Jurkat, Clone E6-1 (cell line): ENCODE measurements at places on chromosomes 7 and 10.

- DNase-seq: no peak
Observed at GRCh38 chr10:74842301-74842954, 16.0 kb downstream of the KAT6B start.

DNA sequence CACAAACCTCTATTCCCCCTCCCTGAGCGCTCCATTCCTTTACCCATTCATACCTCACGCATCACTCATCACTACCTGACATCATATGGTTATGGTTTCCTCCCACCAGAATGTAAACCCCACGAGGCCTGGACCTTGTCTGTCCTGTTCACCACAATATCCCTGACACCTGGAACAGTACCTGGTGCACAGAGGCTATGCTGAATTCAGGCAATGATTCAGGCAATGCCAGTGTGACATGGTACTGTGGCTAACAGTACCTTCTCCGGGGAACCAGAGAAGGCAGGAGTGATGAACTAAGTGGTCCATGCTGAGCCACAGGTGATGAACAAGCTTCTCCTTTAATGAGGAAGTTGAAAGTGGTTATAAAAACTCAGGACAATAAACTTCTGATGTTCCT lies 202.5 kb upstream of the PLXNA4 start:
- DNase-seq: no peak

DNA sequence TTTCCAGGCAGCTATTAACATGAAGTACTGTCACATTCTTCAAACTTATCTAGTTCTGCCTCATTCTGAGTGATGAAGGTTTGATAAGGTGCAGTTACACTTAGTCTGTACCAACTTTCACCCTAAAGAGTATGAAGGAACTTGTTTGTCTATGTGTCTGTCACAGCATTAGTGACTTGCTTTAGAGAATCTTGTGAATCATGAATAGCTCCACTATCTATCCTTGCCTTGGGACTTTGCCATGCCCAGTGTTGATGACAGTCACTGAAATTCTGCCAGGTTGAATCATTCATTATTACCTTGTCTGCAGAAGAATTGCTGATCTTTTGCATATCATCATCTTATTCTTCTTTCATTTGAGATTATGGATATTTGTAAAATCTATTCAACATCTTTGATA lies 50.9 kb upstream of the A1CF start:
- no peak for DNase-seq

GRCh38 chr7:111980725-111981124 lies 225.5 kb downstream of the DOCK4 start:
- DNase-seq: no peak

GRCh38 chr7:151315038-151315655 lies 26.5 kb upstream of the NUB1 start:
- peak; percentile 71 for DNase-seq

- DNase-seq: no peak
Observed at GRCh38 chr10:31011017-31011664, 20.5 kb downstream of the ZNF438 start.

DNA sequence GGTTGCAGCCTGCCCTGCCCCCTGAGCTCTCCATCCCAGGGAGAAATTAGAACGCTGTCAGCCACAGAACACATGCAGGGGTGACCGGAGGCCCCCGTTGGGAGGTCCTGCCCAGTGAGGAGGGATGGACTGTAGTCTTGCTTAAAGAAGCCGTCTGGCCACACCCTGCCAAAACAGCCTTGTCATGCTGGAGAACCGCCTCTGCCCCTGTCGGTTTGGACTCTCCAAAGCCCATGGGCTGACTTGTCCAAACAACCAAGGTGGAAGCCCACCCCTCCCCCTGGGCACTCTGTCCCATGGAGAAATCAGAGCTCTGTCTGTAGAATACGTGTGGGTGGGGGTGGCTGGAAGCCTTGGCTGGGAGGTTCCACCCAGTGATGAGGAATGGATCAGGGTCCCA lies 12.7 kb upstream of the TBATA start:
- DNase-seq: no peak

DNA sequence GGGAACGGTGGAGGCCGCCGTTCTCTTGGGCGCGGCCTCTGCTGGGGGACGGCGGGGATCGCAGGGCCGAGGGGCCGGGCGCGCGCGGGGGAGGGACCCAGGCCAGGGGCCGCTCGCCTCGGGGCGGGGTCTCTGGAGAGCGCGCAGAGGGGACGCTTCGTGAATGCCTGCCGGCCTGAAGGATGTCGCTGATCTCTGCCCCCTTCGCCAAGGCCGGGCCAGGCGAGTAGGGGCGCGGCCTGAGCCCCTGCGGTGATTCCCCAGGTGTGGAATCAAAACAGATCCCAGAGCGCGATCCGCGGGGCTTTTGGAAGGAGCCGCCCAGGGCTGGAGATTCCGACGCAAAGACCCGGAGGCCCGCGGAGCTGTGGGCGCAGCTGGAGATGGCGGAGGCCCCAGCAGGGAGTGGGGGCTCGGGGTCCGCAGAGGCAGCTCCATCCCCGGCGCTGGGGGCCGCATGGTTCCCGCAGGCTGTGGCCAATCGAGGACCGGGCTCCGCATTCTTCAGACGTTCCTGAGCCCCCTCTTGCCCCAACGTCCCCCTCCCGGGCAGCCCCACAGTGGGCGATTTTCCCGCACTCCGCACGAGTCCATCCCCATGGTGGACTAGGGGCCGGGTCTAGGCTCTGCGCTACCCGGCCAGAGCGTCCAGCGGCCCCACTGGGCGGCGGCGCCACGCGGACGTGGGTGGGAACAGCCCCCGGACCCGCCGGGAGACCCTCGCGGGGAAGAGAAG lies 166.0 kb downstream of the ACTR3B start:
- DNase-seq: no peak

DNA sequence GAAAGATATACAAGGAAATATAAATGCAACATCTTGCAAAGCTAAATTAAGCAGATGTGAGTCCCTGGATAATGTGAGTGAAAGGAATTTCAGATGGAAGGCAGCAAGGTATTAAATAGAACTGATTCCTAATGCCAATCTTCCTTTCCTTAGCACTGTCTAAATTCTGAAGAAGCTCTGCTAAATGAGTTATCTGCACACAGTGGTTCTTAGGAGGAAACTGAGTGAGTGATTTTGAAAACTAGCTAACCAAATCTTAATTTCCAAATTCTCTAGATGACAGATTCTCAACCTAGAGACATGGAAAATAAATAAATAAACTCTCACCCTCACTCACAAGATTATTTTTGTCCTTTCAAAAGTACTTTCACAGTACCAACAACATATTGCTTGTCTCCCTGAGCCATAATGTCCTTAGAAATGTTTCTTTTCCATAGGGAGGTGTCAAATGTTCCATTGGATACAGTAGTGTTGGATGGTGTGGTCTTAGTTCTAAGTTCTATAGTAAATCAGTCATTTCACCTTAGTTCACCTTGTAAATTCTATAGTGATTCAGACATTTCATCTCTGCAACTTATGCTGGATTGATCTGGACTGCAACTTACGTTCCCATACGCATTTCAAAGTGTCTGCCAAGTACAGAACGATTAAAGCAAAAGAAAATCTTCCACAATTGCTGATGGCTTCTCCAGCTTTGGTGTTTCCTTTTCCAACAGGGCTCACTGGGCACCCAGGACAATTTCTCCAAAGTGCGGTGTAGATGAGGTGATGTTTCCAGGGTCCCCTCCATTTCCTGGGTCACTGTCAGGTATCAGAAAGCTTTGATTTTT lies 145.4 kb upstream of the FAM171A1 start:
- DNase-seq: no peak

GRCh38 chr7:87984088-87984487 lies 50.0 kb downstream of the ADAM22 start:
- DNase-seq: no peak

GRCh38 chr10:93577565-93577964 lies 11.1 kb downstream of the FFAR4 start:
- no peak for DNase-seq

DNA sequence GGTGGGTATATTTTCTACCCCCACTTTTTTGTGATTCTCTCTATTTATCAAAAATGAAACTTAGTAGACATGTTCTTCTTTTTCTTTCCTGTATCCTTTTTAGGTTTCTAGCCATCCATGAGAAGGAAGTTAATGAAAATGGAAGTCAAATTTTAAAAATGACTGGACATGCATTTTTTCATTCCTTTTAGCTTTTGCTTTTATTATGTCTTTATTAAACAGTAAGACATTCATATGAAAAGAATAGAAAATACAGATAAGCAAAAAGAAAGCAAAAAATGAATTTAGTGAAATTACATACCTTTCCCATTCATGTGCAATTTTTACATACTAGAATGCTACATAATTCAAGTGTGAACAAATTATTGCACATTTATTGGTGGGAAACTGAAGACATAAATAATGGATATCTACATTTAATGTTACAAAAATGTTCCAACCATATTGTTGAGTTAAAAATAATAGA lies 88.7 kb downstream of the CPED1 start:
- no peak for DNase-seq

GRCh38 chr7:129150199-129150996 lies 5.9 kb downstream of the TSPAN33 start:
- no peak for DNase-seq

DNA sequence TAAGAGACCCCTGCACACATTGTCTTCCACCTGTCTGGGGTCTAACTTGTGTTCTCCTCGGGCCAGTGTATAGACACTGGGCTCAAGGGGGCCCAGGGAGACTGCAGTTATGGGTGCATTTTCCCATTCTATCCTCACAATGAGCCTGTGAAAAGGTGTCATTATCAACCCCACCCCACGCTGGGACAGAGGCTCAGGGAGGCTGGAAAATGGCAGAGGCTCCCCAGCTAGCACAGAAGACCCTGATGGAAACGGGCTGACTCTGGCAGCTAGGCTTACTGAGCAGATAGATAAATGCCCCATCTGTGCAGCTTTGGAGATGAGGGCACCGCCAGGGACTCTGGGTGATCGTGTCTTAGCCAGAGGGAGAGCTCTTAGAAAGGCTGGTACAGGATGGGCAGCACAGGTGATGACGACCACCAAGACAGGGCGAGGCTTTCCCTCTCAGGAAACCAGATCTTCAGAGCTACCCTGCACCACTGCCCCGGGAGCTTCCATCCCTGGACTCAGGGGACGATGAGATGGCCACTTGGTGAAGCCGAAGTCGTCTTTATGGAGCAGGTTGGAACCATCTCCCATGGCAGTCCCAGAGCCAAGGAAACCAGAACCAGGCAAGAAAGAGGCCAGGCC lies 58.2 kb upstream of the CHST15 start:
- DNase-seq: no peak

DNA sequence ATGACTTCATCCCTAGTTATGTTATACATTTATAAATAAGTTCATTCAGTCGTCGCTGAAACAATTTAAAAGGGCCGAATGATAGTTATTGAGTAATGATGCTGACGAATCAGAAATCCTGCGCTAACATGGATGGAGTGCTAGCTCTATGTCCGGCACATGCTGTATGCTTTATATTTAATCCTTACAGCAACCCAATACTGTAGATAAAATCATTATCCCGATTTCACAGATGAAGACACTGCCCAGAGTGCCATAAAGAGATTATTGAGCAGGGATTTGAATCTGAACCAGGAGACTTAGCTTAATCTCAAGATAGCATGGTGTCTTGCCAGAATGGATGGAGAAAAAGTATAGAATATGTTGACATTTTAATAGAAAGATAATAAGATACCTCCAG lies 1.1 kb upstream of the ICA1 start:
- no peak for DNase-seq

DNA sequence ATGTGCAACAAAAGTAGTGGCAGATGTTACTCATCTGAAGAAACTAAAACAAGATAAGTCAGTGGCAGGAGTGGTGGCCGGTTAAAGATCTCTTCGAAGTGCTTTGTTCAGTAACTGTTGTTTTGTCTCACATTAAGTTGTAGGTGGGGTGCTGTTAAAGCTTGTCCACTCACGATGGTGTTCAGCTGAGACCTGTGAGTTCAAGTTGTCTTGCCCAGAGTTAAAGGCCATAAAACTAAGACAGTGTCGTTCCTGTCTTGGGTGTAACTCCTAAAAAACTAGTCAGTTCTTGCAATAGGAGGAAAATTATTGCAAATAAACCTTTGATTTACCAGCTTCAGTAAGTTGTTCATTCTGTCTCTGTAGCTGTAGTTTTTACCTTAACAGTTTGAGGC lies 857 bp upstream of the FOXP2 start:
- DNase-seq: no peak

DNA sequence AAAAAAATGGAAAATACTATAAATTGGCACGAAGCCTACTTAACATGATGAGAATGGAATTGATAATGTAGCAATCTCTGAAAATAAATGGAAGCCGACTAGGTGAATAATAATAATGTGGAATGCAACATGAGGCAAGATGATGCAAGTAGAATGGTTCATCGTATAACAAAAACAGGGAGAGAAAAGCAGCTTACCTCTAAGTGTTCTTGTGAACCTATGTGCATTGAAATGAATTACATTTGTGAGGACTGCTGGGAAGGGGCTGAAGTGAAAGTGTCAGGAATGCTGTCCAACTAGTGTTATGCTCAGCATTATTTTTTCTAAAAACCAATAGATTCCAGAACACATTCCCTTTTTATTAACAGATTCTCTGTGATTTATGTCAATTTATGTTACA lies 440.6 kb upstream of the LRRN3 start:
- no peak for DNase-seq

GRCh38 chr7:130867039-130867438 lies 133.0 kb upstream of the KLF14 start:
- DNase-seq: no peak

- DNase-seq: no peak
Observed at GRCh38 chr7:156064971-156065386, 252.7 kb upstream of the SHH start.

DNA sequence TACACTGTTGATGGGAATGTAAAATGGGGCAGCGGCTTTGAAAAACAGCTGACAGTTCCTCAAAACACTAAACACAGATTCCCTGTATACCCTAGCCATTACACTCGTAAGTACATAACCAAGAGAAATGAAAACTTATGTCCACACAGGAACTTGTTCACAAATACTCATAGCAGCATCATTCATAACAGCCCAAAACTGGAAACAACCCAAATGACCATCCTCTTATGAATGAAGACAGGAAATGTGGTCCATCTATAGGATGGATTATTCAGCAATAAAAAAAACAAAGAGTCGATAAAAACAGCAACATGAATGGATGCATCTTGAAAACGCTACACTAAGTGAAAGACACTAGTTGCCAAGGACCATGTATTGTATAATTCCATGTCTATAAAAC lies 23.7 kb downstream of the NMT2 start:
- no peak for DNase-seq
